Gastroesophageal sphincter (tissue), 4 donors: ENCODE measurements at places on chromosomes 5 and 9. TPM values are rescaled to one million over a fixed set of nuclear protein-coding genes. Genes with fewer than 3 reads are reported as not detected.

TAF9 gene
- 30.4 TPM for total RNA-seq

DNA sequence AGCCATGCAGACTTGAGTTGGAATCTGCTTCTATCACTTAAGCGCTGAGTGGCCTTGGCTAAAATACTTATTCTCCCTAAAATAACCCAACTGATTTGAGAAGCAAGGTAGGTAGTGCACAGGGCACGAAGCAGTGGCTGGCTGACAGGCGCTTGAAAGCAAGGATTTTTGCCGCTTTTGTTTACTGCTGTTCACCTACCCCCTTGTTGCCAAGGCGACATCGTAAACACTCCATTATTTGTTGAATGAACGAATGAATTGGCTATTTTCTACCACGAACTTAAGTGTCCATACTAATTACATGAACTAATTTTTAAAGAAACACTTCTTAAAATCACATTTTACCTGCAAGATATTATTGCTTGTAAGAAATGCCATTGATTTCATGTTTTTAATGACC, 98.0 kb downstream of the ANKH start:
- no peak for ATAC-seq

DNA sequence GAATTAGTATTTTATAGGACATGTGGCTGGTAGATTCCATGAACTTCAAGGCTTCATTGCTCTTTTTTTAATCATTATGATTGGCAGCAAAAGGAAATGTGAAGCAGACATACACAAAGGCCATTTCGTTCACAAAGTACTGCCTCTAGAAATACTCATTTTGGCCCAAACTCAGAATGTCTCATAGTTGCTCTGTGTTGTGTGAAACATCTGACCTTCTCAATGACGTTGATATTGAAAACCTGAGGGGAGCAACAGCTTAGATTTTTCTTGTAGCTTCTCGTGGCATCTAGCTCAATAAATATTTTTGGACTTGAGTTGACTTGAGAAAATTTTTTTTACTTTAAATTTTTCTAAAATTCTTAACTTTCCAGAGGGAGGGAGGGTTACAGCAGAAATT, 12.4 kb downstream of the KCNV2 start:
- no peak for ATAC-seq

DNA sequence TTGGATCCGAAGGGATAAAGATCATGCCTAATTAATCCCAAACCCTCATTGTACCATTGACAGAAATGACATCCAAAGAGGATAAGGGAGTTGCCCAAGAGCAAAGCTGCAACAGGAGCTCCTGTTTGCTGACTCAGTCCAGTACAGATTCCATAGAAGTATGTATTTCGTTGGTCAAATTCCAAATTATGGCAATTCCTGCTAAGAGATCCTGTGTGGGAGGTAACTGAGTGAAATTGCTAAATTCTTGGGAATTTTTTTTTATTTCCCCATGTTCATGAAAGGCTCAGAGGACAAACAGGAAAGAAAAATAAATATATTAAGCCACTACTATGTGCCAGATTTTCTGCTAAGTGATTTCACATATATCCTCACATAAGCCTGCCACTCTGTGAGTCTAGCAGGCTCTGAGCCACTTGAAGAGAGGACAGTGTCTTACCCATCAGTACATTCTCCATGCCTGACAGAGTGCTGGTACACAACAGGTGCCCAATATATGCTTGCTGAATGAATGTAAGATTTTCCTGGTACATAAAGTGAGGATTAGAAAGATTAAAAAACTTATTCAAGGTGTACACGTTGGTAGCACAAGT, 132.7 kb downstream of the GLIS3 start:
- no peak for ATAC-seq

DNA sequence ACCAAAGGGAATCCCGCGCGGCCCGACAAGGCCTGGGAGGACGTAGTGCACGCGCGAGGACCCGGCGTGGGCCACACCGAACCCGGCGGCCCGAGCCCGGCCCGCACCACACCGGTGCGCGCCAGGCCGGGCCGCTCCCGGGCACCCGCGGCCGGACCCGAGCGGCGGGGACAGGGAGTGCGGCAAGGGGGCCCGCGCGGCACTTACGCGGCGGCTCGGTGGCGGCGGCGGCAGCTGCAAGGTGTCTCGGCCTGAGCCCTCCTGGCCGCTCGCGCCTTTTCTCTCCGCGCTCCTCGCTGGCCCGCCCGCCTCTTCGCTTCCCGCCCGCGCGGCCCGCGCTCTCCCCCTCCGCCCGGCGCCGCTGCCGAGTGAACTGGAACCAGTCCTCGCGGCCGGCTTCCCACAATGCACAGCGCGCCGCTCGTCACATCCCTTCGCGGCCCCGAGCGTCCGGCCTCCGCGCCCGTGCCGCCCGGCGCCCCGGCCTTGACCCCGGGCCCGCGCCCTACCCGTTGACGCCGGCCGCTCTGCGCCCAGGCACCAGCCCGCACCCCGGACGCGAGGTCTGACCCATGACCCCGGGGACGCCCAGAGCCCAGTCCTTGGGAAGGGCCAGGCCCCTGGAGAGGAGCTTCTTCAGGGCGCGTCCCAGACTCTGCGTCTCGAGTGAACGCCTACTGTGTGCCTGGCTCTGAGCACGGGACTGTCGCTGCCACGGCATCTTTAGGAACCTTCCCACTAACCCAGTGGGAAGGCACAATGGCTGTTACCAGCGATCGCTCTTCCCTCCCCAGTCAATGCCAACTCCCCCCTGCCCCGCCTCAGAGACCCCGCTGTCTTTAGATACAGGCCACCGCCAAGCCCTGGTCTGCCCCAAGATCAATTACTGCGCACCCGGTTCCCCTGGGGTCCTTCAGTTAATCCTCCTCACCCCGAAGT, at the start of gene MACROH2A1:
Gene MACROH2A1, minus strand, starts transcription at position 377 of the 939 bp plus-strand sequence. CDS start 10,138 bp downstream, outside the sequence.
- peak; percentile 98 for ATAC-seq

- no peak for ATAC-seq
Measured at GRCh38 chr9:95284162-95285080, 33.1 kb downstream of the FANCC start.

SLC9A3 gene
- total RNA-seq, result 2.7 TPM

DNA sequence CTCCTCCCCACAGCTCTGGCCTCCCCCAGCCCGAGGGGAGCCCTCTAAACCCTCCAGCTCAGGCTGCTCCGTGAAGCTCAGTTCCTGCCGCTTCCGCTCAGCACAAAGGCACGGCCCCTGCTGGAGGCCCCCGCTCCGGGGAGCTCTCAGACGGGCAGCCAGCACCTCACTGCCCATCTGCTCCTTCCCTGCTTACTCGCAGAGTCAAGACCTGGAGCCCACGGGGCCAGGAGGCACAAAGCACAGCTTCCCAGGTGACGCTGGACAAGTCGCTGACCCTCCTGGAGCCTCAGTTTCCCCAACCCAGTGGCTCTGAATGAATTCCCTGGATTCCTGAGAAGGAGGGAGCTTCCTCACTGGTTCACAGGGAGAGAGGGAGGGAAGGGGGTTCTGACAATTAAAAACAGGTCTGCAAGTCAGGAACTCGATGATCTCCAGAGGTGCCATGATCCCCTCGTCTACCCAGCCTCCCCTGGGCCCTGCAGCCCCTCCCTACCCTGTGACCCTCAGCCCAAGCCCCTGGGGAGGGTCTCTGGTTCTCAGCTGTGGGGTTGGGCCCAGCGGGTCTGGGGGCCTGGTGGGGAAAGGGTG, 36.2 kb downstream of the VAV2 start:
- no peak for ATAC-seq

GRCh38 chr5:163758283-163758711, 252.9 kb downstream of the MAT2B start:
- ATAC-seq, result no peak

CARTPT gene
- total RNA-seq, result 40.2 TPM

RASGRF2 gene
- 5.1 TPM for total RNA-seq

GRCh38 chr5:62689599-62690368, 111.2 kb downstream of the LRRC70 start:
- ATAC-seq, result no peak

DNA sequence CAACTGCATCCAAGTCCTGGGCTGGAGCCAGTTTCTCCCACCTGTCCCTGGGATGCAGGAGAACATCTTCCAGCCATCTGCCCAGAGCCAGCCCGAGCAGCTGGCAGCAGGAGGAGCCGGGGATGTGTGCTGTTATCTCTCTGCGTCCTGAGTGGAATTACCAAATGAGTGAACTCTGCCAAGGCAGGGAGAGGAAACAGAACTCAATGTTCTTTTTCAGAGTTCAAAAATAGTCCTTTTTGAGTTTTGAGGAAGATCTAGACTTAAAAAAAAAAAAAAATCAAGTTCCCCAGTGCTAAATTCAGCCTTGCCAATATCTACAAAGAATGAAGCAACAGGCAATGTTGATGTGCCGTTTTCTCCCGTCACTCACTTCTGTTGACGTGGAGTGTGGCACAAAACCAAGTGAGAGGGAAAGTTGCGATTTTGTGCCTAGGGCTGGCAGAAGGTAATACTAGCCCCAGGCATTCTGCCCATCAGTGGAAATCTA, 56.2 kb downstream of the TMOD1 start:
- ATAC-seq, result peak; percentile 90

GRCh38 chr5:17157294-17157693, 60.1 kb upstream of the BASP1 start:
- no peak for ATAC-seq

DNA sequence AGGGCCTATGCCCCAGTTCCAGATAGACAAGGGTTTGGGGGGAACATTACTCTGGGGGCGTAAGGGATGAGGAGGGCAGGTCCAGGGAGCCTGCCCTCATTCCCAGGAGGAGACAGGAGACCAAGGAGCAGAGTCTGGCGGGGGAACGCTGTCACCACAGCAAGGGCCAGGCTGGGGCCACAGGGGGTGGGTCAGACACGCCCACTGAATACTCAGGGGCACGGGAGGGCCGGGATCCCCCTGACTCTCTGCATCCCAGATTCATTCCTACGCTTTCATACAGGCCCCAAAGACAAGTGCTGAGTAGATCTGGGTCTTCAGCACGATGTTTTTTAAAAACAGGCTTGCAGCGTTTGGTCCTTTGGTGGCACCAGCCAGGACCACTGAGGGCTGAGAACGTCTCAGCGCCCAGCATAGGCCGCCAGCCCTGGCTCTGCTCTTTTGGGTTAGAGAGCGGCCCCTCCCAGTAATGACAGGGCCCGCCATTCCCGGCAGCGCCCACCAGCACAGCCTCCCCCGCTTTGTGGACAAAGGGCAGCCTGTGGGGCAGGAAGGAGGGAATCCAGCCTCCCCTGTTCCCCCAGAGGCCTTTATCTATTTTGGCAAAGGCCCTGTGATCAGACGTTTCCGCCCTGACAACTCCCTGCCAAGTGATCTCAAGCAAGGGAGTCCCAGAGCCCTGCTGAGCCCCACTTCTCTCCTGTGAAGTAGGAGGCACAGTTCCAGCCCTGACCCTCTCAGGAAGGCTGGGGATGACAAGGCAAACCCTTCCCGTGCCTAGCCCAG, 24.9 kb downstream of the NEK6 start:
- ATAC-seq, result peak; percentile 34

DNA sequence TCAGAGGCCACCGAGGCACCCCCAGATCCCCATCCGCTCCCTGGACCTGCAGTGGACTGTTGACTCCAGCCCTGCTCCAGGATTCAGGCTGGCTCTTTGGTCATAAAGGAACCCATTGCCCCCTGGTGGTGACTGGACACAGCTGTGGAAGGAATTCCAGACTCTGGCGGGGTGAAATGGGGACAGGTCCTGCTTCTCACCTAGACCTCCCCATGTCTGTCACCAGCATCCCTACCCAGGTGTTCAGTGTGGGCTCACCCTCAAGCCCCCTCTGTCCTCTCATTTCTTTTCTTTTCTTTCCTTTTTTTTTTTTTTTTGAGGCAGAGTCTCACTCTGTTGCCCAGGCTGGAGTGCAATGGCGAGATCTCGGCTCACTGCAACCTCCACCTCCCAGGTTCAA, 25.5 kb upstream of the STXBP1 start:
- peak; percentile 72 for ATAC-seq

- peak; percentile 43 for ATAC-seq
Measured at GRCh38 chr5:91957666-91958065, 574.5 kb upstream of the ARRDC3 start.

GRCh38 chr5:74179179-74179578, 461.3 kb downstream of the ENC1 start:
- no peak for ATAC-seq

DNA sequence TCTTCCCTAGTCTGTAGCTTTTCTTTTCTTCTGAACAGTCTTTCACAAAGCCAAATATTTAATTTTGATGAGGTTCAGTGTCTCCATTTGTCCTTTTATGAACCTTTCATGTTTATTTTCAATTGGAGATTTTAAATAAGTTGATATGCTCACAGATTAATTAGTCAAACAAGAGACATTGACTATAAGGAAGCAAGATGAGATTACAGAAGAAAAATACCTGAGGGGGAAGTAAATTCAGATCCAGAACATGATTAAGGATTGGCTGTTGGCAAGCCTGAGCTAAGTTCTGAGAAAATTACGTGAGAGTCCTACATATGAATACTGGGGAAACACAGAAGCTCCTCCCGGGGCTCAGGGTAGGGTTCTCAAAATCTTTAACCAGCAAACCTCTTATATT, 1039.8 kb upstream of the SEMA6A start:
- no peak for ATAC-seq

- ATAC-seq, result peak; percentile 54
Measured at GRCh38 chr9:128554155-128554862, 1.9 kb downstream of the SPTAN1 start.

- no peak for ATAC-seq
Measured at GRCh38 chr9:136650648-136651047, 12.1 kb upstream of the EGFL7 start.

DNA sequence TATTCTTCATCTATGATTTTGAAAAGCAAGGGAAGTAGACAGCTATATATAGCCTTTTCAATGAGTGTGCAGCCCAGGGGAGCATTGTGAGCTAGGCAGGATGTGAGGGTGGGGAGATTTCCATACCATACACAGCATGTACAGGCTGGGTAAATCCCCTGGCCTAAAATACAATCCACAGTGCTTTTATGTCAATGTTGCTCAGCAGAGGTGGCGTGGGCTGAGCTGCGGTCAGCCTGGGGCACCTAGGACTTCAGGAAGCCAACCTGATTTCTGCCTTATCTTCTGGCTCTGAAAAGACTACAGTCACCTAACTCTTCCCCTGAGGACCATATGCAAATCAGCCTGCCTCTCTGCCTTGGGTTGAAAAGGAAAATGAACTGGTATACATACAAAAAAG, 6.3 kb upstream of the GARIN3 start:
- ATAC-seq, result no peak

GRCh38 chr5:78719504-78720219, 71.1 kb upstream of the LHFPL2 start:
- ATAC-seq, result no peak

GABRA1 gene
- not detected for total RNA-seq

DNA sequence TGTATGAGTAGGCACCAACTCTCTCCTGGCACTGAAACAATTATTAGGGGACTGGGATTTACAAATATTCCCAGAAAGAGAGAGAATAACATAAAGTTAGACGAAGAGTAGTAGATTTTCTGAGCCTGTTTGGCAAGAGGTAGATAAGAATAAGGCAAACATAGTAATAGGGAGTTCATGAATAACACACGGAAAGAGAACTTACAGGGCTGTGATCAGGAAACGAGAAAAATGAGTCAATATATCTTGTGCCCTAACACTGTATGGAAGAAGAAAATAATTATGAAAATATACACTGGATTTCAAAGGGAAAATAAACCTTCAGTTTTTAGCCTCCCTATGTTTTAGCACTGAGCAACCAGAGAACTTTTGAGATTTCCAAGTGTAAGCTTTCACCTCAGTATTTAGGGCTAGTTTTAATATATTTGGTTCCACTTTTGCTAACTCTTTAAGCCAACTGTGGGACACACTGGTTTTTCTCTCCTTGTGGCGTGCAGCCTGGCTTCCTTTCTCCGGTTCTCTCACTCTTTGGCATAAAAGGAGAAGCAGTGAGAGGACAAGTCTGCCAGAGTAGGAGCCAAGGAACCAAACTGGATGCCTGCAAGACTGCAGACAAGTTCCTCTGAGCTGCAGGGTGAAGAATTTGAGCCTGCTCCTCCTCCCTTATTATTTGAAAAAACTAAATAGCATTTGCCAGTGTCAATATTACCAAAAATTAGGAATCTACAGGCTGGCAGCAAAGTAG, 6.6 kb upstream of the KCNN2 start:
- ATAC-seq, result no peak
